Stimulated activated CD8-positive, alpha-beta memory T cell treated with anti-CD3 and anti-CD28 coated beads, Interleukin-2, amount 100 ng/mL, for 1 hour (primary cell): ENCODE measurements at places on chromosomes 4 and X.

GRCh38 chrX:70480660-70481018 is 36.0 kb downstream of the DLG3 start:
- no peak for DNase-seq

DNA sequence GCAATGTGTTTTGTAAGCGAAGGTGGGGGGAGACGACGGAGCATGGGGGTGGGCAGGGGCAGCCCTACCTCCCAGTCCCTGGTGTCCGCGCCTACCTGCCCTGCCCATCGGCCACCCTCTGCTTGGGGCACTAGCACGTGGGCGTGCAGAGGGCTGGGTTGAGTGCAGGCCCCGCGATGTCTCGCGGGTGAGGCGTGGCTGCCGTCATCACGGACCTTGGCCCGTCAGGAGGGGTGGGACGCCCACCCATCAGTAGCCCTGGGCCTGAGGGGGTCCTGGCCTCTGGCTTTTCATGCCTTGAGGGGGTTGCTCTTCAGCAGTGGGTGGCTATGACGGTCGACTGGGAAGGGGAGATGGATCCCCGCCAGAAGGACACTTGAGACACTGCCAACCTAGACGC is 36.1 kb upstream of the GEMIN8 start:
- DNase-seq, result no peak

DNA sequence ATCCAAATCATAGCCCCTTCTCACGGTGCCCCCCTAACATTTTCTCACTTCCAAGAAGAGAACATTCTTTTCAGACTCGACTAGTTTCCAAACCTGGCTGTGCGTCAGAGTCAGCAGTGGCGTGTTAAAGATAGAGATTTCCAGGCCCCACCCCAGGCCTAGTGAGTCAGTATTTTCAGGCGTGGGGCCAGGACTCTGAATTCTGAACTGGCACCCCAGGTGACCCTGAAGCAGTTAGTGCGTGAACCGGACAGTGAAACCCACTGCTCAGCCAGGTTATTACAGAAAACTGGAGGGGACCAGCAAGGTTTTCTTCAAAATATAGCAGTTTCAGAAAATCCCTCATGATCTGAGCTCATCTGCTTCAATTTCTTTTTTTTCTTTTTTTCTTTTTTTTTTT is 35.0 kb upstream of the BCOR start:
- no peak for DNase-seq

- DNase-seq, result no peak
Measured at GRCh38 chrX:13473442-13474163, 95.8 kb upstream of the EGFL6 start.

DNA sequence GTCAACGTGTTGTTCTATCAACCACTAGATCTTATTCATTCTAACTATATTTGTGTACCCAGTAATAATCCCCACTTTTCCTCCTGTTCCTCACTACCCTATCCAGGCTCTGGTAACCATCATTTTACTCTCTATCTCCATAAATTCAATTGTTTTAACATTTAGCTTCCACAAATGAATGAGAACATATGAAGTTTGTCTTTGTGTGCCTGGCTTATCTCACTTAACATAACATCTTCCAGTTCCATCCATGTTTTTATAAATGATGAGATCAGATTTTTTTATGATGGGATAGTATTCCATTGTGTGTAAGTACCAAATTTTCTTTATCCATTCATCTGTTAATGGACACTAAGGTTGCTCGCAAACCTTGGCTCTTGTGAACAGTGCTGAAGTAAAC is 59.9 kb upstream of the IBSP start:
- DNase-seq, result no peak

DNA sequence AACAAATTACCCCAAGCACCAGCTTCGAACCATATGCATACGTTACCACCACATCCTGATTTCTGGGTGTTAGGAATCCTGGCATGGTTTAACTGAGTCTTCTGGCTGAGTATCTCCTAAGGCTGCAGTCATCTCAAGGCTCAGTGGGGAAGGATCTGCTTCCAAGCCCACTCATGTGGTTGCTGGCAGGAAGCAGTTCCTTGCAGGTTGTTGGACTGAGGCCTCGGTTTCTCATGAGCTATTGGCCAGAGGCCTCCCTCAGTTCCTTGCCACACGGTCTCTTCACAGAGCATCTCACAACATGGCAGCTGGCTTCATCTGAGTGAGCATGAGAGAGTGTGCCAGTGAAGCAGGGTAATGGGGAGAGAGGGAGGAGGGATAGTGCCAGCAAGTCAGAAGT is 96.1 kb upstream of the MTM1 start:
- no peak for DNase-seq

- no peak for DNase-seq
Measured at GRCh38 chrX:155744534-155744933, 131.8 kb upstream of the TMLHE start.

- DNase-seq, result peak; percentile 46
Measured at GRCh38 chr4:112523764-112524505, 8.0 kb upstream of the NEUROG2 start.

DNA sequence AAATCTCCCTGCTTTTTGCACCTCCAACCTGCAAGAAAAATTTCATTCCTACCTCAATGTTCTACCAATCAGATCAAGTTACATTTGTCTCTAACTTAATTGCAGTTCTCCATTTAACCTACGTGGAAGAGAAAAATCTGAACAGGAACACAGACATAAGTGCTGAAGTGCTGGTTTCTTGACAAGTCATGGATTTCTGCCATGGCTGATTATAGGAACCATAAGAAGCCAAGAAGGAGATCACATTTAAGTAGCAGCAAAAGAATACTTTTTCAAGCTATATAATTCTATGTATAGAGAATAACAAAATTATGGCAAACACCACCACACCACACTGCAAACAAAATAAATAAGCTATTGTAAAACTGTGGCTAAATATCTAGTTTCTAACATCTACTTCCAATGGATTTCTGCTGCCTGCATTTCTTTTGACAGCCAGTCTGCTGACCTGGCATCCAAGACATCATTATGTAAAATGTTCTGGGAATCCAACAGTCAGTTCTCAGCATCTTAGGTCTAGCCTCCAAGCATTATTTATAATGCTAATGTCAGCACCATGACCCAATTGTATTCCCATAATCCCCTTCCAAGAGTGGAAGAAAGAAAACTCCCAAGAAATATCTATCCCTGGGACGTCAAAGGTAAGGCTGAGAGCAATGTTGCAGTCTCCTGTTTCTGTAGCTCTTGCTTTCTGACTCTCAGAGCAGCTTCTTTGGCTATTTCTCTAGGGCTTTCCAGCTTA is 50.8 kb upstream of the GAB1 start:
- no peak for DNase-seq

GRCh38 chr4:151304226-151304625 is 21.2 kb downstream of the SH3D19 start:
- no peak for DNase-seq

GRCh38 chrX:132094164-132094563 is 33.7 kb downstream of the FRMD7 start:
- DNase-seq, result no peak

DNA sequence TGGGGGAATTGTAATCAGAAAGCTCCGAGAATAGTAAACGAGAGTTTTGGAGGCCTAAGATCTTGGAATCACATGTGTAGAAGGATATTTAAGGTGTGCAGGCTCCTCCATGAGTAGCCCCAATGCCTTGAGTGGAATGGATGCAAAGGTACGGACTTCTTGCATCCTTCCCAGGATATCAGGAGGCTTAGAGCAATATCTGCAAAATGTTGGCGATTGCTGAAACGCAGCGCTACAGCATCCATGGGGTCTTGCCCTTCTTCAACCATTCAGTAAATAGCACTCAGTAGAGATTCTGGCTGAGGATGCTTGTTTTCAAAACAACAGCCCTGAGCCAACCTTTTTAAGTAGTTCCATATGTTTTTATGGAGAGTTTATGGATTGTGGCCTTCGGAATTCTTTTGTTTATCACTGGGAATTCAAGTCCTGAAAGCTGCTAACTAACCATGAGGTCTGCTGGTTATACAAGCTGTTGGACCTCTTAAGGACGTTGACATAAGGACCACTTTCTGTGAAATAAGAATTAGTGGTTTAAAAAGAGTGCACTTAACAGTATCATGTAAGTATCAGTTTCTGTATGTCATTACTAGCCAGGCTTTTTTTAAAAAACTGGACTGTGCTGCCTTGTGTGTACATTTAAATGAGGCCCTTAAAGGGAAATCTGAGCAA is 228.8 kb upstream of the PGRMC2 start:
- no peak for DNase-seq

DNA sequence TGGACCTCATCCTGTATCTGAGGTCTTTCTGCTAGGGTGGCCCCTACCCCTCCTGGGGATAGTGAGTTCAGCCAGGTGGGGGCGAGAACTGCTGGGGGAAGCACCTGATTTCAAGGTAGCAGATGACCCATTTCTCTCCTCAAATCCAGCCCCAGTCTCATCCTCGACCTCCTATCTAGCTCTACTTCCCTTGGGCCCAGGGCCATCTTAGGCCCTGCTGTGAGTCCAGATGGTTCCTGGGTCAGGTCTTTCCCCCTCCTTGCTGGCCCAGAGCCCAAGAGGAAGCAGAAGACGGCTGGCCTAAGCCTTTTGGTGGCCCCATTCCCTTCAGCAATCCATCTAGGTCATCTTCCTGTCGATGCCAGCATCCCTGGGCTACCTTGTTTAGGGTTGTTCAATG is 3.3 kb downstream of the CDK16 start:
- DNase-seq, result no peak

DNA sequence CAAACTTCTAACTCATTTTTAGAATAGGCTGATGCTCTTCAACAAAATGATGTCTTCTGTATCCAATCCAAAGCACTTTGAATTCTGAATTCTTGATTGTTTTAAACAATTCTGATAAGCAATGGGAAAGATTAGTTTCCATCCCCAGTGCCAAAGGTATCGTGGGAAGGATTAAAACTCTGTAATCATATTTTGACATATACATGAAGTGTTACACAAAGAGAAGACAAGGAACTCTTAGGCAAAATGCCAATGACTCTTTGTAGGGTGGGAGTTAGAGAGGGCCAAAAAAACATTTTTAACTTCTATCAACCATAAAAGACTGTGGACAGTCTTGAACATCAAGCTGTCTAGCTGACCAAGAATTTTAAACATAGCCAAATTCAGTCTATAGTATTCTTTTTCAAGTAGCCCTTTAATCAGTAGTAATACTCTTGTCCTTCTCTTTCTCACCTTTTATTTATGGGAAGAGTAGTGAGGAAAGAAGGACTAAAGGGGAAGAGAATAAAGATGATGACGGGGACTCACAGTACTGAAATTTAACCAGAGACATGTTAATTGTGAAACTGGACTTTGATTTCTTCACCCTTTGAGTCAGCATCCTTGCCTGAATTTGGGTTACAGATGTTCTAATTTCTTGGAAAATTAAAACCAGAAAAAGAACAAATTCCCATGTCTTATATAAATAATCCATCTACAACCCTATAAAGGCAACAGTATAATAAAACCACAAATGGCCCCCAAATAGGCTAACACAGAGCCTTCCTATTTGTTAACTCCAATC is 51.8 kb upstream of the VEGFD start:
- DNase-seq, result no peak

DNA sequence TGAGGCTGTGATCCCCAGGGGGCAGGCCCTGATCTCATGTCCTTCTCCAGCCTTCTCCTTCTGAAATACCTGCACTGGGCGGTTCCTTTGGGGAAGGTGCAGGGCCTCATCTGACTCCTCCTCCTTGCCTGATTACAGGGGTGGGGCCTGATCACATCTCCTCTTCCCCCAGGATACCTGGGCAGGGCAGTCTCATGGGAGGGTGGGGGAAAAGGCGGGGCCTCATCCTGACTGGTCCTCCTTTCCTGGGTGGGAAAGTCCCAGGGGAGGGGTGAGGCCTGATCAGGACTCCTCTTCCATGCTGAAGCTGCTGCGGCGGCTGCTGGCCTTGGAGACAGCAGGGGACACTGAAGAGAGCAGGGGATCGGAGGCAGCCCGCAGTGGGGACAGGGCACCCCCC is 13.3 kb downstream of the TFE3 start:
- no peak for DNase-seq

- no peak for DNase-seq
Measured at GRCh38 chr4:1474126-1475090, 68.2 kb upstream of the NKX1-1 start.

DNA sequence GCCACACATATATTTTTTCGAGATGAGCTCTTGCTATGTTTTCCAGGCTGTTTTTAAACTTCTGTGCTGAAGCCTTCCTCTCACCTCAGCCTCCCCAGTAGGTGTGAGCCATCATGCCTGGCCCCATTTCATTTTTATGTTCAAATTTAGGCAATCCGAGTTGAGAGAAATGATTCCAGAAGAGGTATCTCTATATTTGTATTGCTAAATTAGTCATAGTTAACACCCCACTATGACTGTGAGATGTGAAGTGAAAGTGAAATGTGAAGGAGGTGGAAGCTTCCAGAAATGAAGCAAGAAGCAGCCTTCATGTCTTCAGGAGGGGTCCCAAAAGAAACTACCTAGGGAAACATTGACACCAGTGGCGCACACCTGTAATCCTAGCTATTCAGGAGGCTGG is 17.7 kb downstream of the APELA start:
- DNase-seq, result no peak

DNA sequence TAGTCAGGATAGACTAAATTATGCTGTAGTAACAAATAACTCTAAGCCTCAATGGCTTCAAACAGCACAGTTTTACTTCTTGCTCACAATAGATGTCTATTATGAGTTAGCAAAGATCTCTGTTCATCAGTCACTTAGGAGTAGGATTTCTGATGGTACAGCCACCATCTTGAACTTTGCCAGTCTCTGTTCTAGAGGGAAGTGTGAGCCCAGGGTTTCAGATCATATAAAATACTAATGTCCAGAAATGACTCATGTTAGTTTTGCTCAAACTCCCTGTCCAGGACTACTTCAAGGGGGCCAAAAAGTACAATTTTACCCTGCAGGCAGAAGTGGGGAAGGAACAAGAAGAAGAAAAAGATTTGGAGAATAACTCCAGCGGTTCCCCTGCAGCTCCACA is 77.1 kb upstream of the LSM6 start:
- no peak for DNase-seq

DNA sequence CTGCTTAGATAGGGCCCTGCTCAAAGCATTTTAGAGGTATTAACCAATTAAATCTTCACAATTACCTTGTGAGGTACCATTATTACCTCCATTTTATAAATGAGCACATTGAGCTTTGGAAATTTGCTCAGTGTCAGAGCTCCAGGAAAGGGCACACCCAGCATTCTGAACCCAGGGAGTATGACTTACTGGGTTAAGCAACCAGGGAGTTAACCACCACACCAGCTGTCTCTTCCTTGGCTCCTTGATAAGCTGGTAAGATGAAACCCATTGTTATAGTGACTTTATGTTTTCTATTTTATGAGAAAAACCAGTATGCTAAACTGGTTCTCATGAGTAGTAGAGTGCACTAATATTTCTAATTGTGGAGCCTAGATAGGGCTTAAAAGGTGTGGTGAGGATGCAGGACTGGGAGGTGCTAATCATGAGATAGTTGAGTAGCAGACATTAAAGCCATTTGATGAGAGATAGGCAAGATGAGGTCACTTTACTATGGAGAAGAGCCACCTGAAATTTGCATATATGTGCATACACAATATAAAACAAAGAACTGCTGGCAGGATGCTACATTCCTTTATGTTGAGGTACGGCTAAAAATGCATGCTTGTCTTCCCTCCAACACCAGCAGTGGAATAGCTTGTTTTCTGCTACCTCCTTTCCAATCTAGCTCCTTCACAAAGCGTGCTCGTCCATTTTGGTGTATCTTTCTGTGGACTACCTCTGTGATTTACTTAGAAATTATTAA is 556.1 kb downstream of the SPRY1 start:
- no peak for DNase-seq
